ENCODE measurements at places on chromosomes 7 and 10.

DNA sequence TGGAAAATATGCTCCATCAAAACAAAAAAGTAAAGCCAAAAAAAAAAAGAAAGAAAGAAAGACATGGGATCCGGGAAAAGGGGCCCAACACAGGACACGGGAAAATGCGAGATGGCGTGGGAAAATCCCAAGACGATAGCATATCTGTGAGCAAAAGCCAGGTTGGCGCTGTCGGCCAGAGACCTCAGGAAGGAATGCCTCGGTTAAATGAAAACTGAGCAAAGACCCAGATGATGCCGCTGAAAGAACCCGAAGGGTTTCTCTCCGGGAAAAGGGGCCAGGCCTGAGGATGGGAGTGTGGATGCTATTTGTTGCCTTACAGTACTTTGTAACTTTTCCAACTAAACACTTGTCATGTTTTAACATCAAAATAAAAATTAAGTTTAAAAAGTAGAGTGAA lies 49.5 kb upstream of the PPP2R2D start:
- DNase-seq: no peak

GRCh38 chr10:47449102-47449978 lies 34.6 kb downstream of the ANXA8 start:
- peak; percentile 95 for DNase-seq

- no peak for DNase-seq
These were observed 2.8 kb upstream of the GPRIN2 start for GRCh38 chr10:46559231-46559671.

GRCh38 chr10:43395571-43396060 lies 13.4 kb downstream of the HNRNPF start:
- no peak for DNase-seq

DNA sequence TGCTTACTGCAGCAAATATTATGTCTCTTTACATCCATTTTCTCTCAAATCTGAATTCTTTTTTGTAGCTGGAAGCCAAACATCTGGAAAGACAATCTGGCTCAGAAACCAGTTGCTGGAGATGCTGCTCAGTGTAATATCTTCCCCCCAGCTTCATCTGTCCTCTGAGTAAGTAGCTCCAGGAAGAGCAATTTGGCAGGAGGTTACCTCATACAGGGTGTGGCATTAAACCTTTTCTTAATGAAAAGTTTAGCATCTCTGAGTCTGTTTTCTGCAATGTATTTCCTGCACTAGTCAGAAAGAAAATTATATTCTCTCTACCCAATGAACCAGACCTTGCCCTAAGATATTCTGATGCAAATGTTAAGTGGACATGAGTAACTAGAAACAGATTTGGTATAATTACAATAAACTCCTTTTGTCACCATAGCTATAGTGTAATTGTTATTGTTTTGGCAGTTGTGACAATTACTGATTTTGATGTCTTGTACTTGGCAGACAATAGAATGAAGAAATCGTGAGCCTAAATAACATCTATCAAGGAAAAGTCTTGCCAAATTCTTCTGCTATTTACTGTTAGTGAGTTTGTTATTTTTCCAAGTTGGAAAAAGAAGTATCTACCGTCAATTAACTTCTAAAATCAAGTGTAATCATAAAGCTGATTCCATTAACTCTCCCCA lies 123.3 kb downstream of the WDFY4 start:
- DNase-seq: no peak

- no peak for DNase-seq
These were observed 23.8 kb upstream of the SFTPA1 start for GRCh38 chr10:79586933-79587332.

GRCh38 chr10:110821508-110821907 lies 50.2 kb upstream of the PDCD4 start:
- no peak for DNase-seq

DNA sequence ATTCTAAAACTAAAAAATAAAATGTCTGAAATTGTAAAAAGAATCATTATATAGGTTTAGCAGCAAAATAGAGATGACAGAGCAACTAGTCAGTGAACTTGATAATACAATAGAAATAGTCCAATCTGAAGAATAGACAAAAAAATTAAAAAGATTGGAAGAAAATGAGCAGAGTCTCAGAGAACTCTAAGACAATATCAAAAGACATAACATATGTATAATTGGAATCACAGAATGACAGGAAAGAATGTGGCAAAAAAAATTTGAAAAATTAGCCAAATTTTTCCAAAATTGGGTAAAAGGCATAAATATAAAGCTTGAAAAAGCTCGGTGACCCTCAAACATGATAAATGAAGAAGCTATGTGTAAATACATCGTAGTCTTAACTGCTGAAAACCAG lies 38.0 kb upstream of the CASD1 start:
- no peak for DNase-seq

DNA sequence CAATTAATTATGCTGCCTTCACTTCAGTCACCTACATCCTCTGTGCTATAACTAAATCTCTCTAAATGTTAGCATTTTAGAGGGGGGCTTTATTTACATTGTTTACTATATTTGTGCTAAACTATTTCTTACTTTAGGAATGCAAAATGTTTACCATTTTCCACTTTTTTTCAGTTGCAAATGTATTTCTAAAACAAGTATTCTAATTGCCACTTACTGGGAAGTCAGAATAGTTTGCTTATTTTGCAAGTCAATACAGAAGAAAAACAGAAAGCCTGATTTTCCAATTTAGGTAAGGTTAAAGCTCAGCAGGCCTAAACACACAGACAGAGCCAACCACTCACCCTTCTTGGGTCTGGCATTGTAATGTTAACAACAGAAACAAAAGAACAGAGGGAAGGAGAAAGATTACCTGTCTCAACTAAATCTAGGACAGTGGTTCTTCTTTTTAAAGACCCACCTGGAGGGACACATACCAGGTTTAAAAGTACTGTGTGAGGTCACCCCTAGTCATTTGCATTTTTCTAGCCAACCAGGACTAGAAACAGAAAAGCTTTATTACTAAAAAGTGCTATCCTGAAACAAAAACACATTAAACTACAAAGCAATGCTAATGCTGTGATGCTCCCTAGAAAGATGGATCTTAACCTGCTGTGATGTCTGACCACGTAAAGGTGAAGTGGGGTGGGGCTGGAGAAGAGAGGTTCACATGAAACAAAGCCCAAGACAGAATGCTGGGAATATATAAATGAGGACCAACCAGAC lies 178.2 kb downstream of the SLC25A13 start:
- no peak for DNase-seq

GRCh38 chr7:39084349-39084748 lies 106.6 kb downstream of the POU6F2 start:
- no peak for DNase-seq

DNA sequence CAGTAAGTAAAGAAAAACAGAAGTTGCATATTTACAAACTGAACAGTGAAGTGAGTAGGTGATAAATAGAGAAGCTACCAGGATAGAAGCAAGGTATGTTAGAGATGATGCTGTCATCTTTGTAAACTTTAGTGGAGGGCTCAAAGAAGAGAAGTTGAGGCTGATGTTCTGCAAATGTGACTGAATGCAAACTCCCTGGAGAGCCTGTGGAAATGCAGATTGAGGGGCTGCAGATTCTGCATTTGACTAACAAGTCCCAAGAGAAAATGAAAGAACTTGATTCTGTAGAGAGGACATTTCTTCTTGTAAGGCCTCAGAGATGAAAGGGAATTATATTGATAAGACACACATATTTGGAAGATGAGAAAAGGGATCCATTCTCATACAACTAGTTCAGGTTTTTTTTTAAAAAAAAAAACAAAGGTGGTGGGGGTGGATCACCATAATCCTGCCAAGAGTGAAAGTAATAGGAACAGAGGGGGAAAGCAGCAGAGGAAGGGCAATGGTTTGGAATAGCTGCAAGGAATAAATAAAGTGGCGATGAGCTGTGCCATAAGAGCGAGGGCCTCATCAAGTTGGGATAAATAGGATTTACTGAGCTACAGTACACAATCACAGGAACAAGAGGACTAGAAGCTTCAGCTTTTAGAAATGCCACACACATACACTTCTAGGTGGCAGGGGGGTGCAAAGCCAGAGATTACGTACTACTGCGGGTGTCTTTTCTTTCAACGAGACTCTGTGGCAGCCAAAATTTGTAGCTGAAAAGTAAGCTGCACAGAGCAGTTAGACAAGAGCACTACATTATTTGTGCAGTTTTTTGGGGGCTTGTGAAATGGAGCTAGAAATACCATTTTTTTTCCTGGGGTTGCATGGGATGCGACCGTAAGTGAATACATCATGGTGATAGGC lies 778.5 kb downstream of the NRG3 start:
- DNase-seq: no peak

DNA sequence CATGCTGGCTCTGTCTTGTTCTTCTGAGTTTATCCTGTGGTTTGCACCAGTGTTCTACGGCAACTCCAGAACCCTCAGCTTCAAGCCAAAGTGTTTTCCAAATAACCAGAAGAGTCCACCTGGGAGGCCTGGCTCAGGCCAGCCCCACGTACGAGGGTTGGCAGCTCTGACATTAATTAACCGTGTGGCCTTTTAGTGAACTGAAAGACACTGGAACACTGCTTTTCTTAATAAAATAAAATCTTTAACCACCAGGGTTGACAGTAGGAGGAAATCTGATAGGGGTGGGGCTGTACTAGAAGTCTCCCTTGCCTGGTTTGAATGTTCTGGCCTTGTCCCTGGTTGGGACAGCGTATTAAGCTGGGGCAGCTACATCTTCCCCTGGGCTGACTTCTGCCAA lies 64.9 kb downstream of the SYPL1 start:
- no peak for DNase-seq

- DNase-seq: peak; percentile 15
These were observed 99.7 kb downstream of the MAPK8 start for GRCh38 chr10:48406204-48406603.

DNA sequence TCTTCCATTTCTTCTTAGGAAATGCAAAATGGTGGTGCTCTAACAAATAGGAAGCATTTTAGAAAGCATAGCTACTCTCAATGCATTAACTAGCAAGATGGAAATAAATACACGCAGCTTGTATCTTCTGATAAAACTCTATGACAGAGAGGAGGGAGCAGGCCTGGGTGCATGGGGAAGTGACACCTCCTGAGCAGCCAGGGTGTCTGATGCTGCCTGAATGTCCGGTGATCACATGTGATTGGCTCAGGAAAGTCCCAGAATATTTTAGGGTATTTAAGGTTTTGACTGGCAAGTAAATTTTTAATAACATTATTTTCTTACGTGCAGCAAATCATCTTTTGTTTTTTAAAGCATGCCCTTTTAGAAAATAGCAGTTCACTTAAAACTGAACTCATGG lies 261.0 kb upstream of the KLF6 start:
- no peak for DNase-seq

DNA sequence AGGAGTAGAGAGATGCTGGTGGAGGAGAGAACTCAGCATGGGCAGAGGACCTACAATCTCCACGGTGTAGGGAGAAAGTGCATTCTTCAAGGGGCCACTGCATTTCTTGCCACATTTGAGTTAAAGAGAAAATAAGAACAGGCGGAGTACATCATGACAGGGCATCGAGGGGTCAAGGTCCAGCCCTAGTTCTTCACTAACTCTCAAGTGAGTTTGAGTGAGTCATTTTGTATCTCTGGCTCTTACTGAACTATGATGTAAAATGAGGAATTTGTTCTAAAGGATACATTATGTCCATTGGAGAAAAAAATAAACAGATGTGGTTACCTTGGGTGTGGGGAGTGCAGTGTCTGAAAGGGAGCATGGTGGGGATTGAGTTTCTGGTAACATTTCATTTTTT lies 182.9 kb downstream of the XPNPEP1 start:
- no peak for DNase-seq

GRCh38 chr10:133370030-133370786 lies 2.9 kb downstream of the ECHS1 start:
- DNase-seq: no peak

DNA sequence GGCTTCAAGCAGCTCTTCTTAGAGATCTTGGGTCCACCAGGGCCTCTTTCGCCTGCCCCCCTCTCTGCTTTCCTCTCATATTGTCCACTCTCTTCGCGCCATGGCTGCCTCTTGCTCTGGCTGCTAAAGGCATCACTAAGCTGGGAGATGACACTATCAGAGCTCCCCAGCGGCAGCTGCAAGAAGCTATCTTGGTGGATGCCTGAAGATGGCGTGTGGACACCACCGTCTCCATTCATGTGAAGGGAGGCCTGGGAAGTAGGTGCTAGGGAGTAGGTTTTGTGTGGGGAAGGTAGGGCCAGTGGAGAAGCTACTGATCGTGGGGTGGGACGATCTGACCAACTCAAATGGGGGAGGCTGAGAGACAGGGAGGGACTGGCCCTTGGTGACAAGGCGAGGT lies 45.9 kb upstream of the PDLIM1 start:
- DNase-seq: no peak

DNA sequence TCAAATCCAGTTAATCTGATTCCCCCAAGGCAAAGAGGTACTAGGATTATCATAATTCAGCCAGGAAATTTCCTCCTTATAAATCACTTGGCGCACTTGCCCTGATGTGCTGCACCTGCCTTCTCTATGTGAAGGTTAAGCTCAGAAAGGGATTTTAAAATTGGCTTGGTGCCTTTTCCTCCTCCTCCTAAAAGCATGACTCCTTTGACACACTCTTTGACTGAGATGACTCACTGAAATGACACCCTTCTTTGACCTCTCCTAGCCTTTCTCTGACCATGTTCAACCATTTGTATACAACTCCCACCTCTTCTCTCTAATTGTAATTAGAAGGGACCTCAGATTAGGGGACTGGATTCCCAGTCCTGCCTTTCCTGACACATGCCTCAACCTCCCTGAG lies 46.5 kb downstream of the ABLIM1 start:
- no peak for DNase-seq

- no peak for DNase-seq
These were observed 68.1 kb downstream of the PDGFA start for GRCh38 chr7:451255-452225.

- no peak for DNase-seq
These were observed 240.5 kb upstream of the FZD8 start for GRCh38 chr10:35882422-35883150.

- DNase-seq: no peak
These were observed 174.0 kb downstream of the NPSR1 start for GRCh38 chr7:34832020-34832419.

- no peak for DNase-seq
These were observed 24.7 kb upstream of the ADCYAP1R1 start for GRCh38 chr7:31027161-31027965.

GRCh38 chr7:47906883-47907282 lies 41.4 kb downstream of the PKD1L1 start:
- no peak for DNase-seq

- no peak for DNase-seq
These were observed 37.1 kb downstream of the COBL start for GRCh38 chr7:51279391-51280023.

GRCh38 chr10:103535595-103535994 lies 42.1 kb downstream of the NEURL1 start:
- DNase-seq: no peak

DNA sequence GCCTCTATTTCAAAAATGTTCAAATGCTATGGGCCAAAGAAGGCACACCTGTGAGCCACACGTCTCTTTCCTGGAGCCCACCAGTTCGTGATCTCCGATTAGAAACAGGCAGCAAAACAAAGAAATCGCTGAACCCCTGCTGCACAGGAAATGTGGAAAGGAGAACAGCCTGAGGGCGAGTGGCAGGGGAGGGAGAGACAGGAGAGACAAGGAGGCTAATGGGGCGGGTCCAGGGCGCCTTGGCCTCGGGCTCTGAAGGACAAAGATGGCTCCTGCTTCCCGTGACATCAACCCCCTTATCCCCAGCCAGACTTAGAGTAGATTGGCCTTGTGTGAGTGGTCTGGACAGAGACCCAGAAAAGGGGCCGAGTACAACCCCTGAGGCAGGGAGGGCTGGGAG lies 62.4 kb upstream of the DOCK1 start:
- DNase-seq: no peak

GRCh38 chr10:35232527-35232926 lies 103.8 kb upstream of the CCNY start:
- no peak for DNase-seq
